ENCODE measurements at places on chromosomes 12 and 14. TPM values are rescaled to one million over a fixed set of nuclear protein-coding genes. Genes with fewer than 3 reads are reported as not detected.

The SPRYD3 gene
- total RNA-seq = 13.1 TPM

The SERPINA9 gene
- total RNA-seq = not detected

The SOAT2 gene
- not detected for total RNA-seq

The KLRB1 gene
- not detected for total RNA-seq

The SLC6A12 gene
- total RNA-seq = not detected

The AQP6 gene
- 0.05 TPM for total RNA-seq

The PDZRN4 gene
- not detected for total RNA-seq

The LRTM2 gene
- total RNA-seq = not detected

The B4GALNT3 gene
- total RNA-seq = not detected

The KRT80 gene
- 1.2 TPM for total RNA-seq

The SDSL gene
- total RNA-seq = 2.4 TPM

The CBLN3 gene
- total RNA-seq = 1.0 TPM

The TRIP11 gene
- 73.1 TPM for total RNA-seq

The TBC1D30 gene
- 19.6 TPM for total RNA-seq

The LTB4R gene
- total RNA-seq = 3.6 TPM

The CCDC88C gene
- total RNA-seq = 50.0 TPM

Measured in dermis blood vessel endothelial cell (primary cell).